ENCODE measurements at places on chromosomes 5 and 9.

DNA sequence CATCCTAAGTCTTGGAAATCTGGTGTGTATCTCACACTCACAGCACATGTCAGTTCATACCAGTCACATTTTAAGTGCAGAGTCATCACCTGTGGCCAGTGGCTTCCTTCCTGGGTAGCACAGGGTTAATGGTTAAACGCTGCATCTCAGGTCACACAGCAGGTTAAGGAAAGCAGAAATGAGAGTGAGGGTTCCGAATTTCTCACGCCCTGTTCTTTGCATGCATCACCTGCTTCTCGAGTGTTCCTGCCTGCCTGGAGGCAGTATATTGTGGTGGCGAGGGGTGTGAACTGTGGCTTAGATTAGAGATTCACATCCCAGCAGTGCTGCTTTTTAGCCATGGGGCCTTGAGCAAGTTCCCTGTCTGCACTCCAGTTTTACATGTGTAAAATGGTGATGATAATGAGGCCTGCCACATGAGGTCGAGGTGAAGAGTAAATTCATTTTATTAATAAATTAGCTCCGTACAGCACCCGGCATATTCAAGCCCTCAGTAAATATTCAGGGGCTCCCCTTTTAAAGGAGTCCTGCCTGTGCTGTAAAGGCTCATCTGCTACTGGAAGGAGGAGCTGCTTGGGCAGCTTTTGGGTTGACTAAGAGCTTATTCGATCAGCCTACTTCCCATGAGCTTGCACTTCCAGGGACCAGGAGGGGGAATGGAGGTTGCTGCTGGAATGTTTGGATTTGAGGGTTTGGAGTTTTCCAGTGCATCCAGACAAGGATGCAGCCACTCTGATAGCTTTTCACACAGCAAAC, 61.1 kb upstream of the SAP30L start:
- H3K4me1 ChIP-seq, result no peaks in the 10 kb centered on the region
- H3K36me3 ChIP-seq, result peaks cover 55% of the 10 kb centered on the region
- H3K27me3 ChIP-seq, result no peaks in the 10 kb centered on the region
- no peak overlapping the region for H3K27ac ChIP-seq

DNA sequence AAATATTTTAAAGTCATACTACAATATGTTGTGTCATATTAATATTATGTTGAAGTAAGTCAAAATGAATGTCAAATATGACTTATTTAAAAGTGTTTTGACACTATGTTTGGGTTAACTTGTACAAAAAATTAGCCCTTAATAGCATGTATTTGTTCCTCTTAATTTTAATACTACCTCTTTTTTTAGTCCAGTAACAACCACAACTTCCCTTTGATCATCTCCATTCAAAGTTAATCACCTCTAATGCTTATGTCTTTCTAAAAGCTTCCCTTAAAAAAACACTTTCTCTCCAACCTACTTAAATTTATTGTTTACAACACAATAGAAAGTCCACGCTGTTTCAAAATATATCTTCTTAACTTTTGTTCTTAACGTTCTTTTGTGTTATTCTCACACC, 9.6 kb downstream of the SLCO4C1 start:
- no peak overlapping the region for H3K27ac ChIP-seq
- no peak overlapping the region for H3K4me3 ChIP-seq
- no peaks in the 10 kb centered on the region for H3K4me1 ChIP-seq
- no peaks in the 10 kb centered on the region for H3K27me3 ChIP-seq

- DNase-seq, result no peak
- H3K27ac ChIP-seq, result no peak overlapping the region
- no peaks in the 10 kb centered on the region for H3K4me1 ChIP-seq
- H3K4me3 ChIP-seq, result no peak overlapping the region
- H3K36me3 ChIP-seq, result no peaks in the 10 kb centered on the region
These were observed 4.7 kb upstream of the MYMK start for GRCh38 chr9:133529457-133529856.

DNA sequence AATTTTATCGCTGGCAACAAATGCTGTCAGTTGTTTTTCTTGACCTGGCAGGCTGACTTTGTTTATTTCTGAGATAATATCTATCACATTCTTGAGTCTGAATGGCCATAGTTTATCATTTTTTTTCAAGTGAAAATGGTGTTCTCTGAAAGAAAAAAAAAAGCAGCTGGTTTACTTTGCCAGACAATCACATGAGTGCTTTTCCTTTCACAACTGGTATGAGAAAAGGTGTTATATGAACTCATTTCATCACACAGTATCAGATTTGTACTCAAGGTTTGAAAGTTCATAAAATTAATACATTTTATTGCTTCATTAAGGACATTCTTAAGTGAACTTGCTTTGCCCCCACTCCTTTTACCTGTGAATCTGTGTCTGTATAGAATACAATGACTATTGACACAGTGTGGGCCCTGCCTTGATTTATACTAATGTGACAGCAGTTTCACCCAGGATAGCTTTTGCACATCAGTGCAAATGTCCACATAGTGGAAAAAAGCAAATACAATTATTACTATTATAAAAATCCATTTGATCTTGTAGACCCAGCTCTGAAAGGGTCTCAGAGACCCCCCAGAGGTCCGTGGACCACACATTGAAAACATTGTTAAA, 33.1 kb upstream of the PRLR start:
- no peak for DNase-seq
- no peak overlapping the region for H3K4me3 ChIP-seq
- no peaks in the 10 kb centered on the region for H3K4me1 ChIP-seq
- no peaks in the 10 kb centered on the region for H3K27me3 ChIP-seq

- no peak for DNase-seq
- H3K36me3 ChIP-seq, result no peaks in the 10 kb centered on the region
- no peak overlapping the region for H3K27ac ChIP-seq
- no peaks in the 10 kb centered on the region for H3K4me1 ChIP-seq
- no peaks in the 10 kb centered on the region for H3K27me3 ChIP-seq
These were observed 808.1 kb downstream of the EFNA5 start for GRCh38 chr5:106862450-106863193.

- no peaks in the 10 kb centered on the region for H3K4me1 ChIP-seq
- DNase-seq, result no peak
- no peak overlapping the region for H3K4me3 ChIP-seq
- H3K27me3 ChIP-seq, result no peaks in the 10 kb centered on the region
- H3K36me3 ChIP-seq, result no peaks in the 10 kb centered on the region
These were observed 247.7 kb upstream of the ZNF462 start for GRCh38 chr9:106615118-106615889.

DNA sequence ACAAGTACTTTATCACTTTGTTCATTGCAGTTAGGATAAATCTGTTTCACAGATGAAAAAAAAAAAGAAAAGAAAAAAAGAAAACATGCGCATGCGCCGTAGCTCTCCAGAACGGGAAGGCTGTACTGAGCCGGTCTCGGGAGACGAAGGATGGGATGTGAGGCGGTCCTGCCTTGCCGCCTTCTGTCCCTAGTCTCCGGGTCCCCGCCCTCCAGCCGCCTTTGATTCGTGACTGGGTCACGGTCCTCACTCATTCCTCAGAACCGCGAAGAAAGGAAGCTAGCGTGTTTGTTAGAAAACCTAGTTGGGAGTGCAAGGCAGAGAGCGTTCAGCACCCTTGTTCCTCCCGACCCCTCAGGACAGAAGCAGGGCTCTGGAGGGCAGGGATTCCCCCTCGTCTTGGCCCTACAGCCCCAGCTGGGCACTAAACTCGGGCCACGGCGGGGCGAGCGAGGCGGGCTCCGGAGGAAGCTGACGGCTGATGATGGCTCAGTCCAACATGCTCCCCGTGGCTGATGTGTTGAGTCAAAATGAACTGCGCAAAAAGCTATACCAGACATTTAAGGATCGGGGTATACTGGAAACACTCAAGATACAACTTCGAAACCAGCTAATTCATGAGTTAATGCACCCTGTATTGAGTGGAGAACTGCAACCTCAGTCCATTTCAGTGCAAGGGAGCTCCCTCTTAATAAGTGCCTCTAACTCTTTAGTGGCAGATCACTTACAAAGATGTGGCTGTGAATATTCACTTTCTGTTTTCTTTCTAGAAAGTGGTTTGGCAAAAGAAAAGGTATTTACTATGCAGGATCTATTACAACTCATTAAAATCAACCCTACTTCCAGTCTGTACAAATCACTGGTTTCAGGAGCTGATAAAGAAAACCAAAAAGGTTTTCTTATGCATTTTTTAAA, 40.0 kb downstream of the CPLANE1 start:
- H3K36me3 ChIP-seq, result peaks cover 91% of the 10 kb centered on the region
- H3K27me3 ChIP-seq, result no peaks in the 10 kb centered on the region
- peak overlapping the region; percentile 42 for H3K4me3 ChIP-seq
- no peak for DNase-seq
- H3K4me1 ChIP-seq, result no peaks in the 10 kb centered on the region
- H3K27ac ChIP-seq, result peak overlapping the region; percentile 45

DNA sequence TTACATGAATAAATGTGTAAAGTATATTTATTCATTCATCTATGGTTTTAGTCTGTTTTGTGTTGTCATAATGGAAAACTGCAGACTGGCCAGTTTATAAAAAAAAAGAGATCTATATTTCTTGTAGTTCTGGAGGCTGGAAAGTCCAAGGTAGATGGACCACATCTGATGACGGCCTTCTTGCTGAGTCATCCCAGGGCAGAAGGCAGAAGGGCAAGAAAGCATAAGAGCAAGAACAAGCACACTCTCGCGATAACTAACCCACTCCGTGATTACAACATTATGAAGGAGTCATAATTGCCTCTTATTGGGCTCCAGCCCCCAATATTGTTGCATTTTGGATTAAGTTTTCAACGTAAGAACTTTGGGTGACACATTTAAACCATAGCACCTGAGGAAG, 180.4 kb upstream of the DAB2 start:
- no peak for DNase-seq
- H3K27ac ChIP-seq, result no peak overlapping the region
- H3K27me3 ChIP-seq, result no peaks in the 10 kb centered on the region

DNA sequence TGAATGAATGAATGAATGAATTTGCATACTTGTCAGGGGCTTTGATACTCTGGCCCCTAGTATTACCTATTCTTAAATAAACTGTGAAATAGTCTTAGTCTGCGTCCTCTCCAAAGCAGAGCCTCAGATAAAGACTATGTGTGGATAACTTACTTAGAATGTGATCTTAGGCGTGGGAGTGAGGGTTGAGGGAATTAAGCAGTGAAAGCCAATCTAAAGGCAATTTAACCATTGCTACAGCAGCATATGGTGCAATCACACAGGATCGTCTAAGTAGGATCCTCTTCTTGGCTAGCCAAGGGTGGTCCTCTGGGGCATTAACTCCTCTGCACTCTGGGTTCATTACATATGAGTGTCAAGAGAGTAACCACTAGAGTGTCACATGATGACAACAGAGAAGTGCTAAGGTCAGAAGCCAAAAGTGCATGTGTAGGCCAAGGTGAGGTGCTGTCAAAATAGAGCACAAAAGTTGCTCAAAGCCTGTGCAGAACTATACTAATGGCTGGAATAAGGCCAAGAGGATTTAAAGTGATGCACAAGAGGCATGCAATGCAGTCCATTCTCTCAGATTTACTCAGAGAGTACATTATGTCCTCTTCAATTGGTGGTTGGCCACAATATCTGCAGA, 274.4 kb upstream of the SEMA6A start:
- H3K4me1 ChIP-seq, result no peaks in the 10 kb centered on the region
- no peak overlapping the region for H3K27ac ChIP-seq
- no peaks in the 10 kb centered on the region for H3K27me3 ChIP-seq
- H3K36me3 ChIP-seq, result no peaks in the 10 kb centered on the region
- DNase-seq, result no peak

DNA sequence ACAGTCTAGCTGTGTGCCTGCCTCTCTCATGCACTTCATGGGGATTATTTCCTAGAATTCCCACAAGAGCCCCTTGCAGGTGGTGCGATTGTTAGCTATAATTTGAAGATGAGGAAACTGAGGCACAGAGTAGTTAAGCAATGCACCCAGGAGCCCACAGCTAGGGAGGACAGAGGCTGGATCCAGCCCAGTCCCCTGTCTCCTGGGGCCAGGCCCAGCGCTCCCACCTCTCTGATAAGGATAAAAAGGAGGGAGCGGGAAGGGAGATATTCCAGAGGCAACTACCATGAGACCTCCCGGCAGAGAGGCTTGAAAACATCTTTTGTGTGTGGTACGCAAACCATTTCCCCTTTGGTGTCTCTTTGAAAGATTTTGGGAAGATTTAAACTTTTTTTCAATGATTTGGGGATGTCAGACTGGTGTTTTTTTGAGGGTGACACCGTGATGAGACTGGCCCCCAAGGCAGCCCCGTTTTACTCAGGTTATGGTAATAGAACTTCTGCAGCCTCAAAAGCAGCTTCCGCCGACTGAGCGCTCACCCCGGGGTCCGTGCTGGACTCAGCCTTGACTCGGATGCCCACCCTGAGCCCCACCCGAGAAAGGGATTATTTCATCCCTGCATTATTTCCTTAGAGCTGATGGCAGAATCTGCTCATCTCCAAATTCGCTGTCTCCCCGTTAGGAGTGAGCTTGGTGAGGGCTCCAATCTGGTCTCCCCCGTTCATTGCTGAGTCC, 144.7 kb upstream of the IER5L start:
- no peaks in the 10 kb centered on the region for H3K27me3 ChIP-seq
- H3K4me3 ChIP-seq, result no peak overlapping the region
- DNase-seq, result peak; percentile 65
- H3K4me1 ChIP-seq, result peaks cover 73% of the 10 kb centered on the region
- H3K36me3 ChIP-seq, result no peaks in the 10 kb centered on the region

- DNase-seq, result no peak
- no peak overlapping the region for H3K4me3 ChIP-seq
- no peaks in the 10 kb centered on the region for H3K4me1 ChIP-seq
- H3K27me3 ChIP-seq, result no peaks in the 10 kb centered on the region
- no peaks in the 10 kb centered on the region for H3K36me3 ChIP-seq
These were observed 447.4 kb upstream of the TUSC1 start for GRCh38 chr9:26125693-26126092.

DNA sequence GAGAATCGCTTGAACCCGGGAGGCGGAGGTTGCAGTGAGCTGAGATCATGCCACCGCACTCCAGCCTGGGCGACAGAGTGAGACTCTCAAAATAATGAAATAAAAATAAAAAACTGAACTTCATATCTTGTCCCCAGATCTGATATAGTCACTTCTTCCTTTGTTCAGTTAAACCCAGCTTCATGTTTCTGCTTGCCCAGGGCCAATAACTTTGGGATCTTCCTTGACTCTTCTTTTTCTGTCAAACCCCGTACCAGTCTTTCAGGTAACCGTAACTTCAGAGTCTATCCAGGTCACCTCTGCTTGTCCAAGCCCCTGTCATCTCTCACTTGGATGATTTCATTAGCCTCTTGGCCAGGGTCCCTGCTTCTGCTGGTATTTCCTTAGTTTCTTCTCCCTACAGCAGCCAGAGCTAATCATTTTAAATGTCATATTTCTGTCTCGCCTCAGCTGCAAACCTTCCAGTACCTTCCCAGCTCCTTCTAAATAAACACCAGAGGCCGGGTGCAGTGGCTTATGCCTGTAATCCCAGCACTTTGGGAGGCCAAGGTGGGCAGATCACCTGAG, 19.7 kb upstream of the ABL1 start:
- H3K4me1 ChIP-seq, result peaks cover 7% of the 10 kb centered on the region
- H3K27me3 ChIP-seq, result no peaks in the 10 kb centered on the region
- no peak overlapping the region for H3K4me3 ChIP-seq
- DNase-seq, result no peak

DNA sequence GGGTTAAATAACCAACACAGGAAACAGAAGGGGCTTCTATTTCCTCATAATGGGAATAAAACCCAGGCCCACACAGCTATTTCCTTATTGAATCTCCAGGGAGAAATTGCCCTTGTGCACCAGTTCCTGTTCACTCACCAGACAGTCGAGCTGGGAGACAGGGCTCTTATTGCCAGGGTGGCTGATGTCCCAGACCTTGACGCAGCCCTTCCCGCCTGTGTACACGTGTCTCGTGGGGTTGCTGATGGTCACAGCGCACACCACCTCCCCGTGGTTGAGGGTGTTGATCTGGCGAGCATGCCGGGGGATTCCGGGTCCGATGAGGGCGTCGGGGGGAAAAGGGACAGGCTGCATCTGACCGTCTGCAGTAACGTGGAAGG, 96.5 kb downstream of the TLE1 start:
- DNase-seq, result peak; percentile 76
- peaks cover 36% of the 10 kb centered on the region for H3K36me3 ChIP-seq
- peaks cover 69% of the 10 kb centered on the region for H3K4me1 ChIP-seq
- no peaks in the 10 kb centered on the region for H3K27me3 ChIP-seq
- peak overlapping the region; percentile 8 for H3K27ac ChIP-seq

Measured in tibial artery (tissue), 4 donors.